ENCODE measurements at places on chromosomes 3 and 15.

DNA sequence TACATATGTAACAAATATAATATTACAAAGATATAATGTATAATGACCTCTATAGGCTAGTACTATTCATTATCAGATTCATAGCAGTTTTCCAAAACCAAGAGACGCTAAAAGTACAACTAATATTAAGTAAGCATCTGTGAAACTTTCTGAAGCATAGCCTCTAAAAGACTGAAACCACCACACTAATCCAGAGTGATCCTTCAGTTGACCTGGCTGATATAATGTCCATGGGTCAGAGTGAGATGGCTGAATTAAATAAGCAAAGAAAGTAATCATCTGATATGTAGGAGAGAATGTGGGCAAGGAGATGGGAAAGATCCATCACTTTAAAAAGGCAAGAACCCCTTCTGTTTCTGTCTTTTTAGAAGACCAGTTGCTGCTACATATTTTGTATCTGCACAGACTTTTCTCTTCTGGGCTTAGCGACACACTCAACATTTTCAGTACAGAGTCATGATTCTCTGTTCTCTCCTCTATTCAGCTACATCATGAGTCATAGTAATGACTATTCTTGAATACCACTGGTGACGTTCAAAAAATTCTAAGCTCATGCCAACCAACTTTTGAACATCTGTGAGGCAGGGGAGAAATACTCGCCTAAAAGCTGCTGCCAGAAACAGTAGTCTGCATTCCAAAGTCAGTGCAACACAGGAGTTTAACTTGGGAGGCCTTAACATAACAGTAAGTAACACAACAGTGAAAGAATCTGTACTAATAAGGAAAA is 149.6 kb downstream of the MAGI1 start:
- DNase-seq: no peak

DNA sequence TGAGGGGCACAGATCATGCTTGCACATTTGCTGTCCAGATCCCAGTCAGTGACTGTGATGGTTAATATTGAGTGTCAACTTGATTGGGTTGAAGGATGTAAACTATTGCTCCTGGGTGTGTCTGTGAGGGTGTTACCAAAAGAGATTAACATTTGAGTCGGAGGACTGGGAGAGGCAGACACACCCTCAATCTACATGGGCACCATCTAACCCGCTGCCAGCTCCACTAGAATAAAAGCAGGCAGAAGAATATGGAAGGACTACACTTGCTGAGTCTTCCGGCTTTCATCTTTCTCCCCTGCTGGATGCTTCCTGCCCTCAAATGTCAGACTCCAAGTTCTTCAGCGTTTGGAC is 5.1 kb downstream of the GP9 start:
- DNase-seq: no peak

GRCh38 chr3:122415104-122415744 is 638 bp downstream of the WDR5B start:
- DNase-seq: no peak

DNA sequence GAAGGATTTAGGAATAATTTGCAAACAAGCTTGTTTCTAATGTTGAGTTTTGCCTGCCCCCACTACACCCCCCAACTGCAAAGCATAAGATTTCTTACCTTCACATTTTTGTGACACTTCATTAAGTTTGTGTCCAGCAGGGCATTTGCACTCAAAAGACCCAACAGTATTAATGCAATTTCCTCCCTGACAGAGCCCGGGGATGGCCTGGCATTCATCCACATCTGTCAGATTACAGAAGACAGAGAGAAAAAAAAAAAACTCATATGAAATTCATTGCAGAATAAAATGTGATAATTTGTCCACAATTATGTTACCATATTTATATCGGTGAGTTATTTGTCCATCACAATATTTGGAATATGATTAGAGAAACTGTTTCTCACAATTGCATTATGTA is 111.5 kb downstream of the FBN1 start:
- no peak for DNase-seq

DNA sequence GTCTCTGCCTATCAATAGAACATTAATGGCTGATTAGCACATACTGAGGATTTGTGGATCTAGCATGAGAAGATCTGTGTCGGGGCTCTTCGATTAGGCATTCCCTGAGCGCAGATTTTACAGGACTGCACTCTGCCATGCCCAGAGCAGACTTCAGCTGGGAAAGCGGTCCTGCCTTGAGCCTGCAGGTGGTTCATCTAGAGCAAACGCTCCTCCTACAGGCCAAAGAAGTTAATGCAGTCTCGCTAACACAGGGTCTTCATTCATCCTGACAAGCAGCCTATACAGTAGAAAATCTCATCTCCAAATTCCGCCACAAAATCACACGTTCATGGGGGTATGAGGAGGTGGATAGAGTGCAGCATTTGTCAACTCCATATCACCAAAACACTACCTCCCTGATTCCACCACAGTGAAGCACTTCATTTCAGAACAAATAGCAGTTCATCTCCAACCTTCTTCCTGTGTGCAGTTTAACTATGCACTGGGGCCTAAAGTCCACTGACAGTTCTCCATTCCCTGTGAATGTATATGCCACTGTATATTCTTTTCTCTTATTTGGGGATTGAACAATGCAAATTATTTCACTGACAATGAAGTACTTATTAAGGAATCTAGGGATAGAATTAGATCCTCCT is 405.8 kb downstream of the IGSF11 start:
- DNase-seq: no peak

DNA sequence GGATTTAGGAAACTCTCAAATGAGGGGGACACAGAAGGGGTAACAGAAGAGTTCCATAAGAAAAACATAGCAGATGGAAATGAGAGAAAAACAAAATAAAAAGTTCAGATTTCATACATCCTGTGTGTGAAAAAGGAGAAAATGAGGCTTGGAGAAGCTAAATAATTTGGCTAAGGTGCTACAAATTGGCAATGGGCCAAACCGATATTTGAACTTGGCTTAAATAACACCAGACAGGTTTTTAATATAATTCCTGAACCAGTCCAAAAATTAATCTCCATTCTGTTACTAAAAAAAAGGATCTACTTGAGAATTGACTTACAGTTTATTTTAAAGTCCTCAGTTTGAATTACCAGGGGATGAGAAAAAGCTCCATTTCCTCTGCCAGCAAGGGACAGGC is 342.9 kb upstream of the DPH6 start:
- no peak for DNase-seq

- DNase-seq: no peak
Observed at GRCh38 chr3:32373844-32374243, 17.8 kb upstream of the CMTM7 start.

DNA sequence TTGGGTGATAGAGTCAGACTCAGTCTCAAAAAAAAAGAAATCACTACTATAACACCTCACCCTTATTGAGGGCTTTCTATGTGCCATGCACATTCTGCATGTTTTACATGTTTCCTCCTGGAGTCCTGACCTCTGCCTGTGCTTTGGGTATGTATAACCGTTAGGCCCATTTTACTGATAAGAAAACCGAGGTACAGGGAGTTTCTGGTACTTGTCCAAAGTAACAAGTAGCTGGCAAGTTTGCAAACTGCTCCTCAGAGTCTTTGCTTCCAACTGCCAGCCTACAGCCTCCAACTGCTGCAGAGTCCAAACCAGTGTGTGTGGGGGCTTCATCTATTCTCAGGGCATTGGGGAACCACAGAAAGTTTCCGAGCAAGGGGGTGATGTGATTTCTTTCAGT is 3.7 kb upstream of the GNAI2 start:
- no peak for DNase-seq

DNA sequence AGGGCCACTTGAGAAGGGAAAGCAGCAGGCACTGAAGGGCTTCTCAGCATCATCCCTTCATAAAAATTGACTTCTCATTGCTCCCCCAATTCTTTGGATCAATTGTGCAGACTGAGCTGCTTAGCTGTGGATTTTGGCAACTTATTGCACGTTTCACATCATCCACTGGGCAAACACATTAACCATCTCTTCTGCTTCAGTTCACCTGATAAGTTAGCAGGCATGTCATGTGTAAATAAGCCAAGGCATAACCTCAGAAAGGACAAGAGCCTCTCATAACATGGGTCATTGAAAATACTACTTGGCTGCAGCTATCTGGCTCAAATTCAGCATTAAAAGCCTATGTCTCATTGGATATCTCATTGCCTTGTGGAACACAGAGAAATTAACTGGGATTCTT is 366.5 kb downstream of the LRRC3B start:
- DNase-seq: no peak

DNA sequence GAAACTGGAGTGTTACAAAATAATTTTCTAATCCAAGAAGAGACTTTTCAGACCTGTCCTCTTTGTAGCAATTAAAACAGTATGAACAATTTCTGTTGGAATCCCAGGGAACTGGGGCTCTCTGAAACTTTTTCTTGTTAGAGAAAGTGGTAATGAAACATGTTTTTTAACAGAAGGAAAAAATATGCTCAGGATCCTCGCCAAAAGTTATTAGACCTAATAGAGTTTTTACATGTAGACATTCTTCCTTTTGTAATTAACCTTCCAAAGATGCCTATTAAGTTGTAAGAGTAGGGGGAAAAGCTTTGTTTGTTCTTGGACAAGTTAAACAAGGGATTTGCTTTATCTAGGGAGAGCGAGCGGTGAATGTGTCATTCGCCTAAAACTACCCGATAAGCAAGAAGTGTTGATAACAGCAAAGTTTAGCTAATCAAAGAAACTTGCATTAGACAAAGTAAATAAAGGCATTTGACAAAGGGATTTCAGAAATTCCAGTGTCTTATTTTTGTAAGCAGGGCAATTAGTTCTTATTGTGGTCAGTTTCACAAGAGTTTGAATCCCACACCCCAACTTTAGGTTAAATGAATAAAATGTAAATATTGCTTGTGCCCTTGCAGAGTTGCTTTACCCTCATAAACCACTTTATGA is 2.3 kb downstream of the RARB start:
- DNase-seq: no peak

- no peak for DNase-seq
Observed at GRCh38 chr3:185595526-185595925, 9.4 kb downstream of the SENP2 start.

DNA sequence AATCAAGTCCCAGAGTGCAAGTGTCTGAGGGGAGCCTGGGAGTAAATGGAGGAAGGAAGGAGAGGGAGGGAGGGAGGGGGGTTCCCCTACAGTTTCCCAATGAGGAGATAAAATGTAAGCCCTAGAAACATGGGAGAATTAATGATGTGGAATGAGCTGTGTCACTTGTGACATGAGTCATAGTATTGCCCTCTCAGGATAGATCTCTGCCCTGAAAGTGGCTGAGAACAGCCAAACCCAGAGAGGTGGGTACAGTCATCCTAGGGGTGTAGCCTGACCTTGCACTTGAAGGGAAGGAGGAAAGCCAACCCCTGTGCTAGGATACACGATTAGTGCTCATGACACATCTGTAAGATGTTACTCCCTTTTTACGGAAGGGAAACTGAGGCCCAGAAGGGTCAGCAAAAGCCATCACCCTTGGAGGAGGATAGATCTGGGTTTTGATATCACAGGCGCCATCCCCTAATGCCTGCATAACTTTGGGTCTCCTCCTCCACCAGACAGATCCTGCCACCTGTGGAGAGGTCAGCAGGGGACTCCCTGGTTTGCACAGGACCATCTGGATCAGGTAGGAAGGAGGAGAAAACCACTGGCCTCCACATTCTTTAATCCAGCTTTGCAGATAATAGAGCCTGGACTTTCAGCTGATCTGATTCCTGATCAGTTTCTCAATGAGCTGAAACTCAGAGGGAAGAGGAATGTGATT is 23.1 kb upstream of the USP3 start:
- no peak for DNase-seq

GRCh38 chr3:85706130-85706529 is 747.3 kb downstream of the CADM2 start:
- no peak for DNase-seq

- no peak for DNase-seq
Observed at GRCh38 chr3:188801393-188801792, 370.4 kb upstream of the TPRG1 start.

GRCh38 chr15:89208256-89208655 is 13.1 kb downstream of the RLBP1 start:
- DNase-seq: no peak

DNA sequence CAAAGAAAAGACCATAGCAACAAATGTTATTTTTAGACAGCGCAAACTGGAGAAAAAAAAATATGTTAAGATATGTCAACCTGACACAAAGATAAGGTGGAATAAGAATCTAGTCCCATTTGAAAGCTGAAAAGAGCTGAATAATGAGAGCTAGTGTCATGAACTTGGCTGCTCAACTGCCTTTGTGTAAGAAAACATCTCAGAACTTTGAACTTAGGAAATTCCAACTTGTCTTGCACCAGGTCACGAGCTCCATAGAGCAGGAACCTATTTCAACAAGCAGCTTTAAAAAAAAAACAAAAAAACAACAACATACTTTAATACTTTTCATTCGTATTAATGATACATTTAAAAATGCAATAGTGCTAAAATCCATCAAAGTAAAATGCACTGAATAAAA is 79.5 kb downstream of the ZNF280D start:
- DNase-seq: no peak

- no peak for DNase-seq
Observed at GRCh38 chr3:72343078-72343477, 505.2 kb downstream of the SHQ1 start.

DNA sequence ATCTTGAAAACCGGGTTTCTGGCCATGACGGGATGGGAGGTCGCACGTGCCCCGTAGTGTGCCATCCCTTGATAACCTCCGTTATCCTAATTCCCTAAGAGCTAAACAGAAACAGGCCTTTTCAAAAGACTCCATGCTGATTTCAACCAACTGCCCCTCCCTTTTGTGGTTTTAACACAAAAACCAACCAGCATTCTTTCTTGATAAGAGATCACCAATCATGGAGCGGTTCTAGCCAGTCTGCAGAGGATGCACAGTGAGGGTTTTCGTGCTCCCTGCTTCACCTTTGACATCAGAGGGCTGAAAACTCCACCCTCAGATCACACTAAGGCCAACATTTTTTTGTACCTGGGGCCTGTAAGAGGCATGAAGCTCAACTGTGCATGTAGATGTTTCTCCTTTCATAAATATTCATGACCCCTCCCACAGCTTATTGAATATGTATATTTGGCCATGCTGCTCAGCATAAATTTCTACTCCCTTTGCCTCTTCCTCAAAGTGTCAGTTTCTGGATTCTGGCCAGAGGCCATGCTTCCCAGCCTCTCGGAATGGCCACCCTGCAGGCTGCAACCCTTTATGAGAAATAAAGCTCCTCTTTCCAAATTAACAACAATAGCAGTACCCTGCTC is 41.3 kb downstream of the FAM3D start:
- no peak for DNase-seq

DNA sequence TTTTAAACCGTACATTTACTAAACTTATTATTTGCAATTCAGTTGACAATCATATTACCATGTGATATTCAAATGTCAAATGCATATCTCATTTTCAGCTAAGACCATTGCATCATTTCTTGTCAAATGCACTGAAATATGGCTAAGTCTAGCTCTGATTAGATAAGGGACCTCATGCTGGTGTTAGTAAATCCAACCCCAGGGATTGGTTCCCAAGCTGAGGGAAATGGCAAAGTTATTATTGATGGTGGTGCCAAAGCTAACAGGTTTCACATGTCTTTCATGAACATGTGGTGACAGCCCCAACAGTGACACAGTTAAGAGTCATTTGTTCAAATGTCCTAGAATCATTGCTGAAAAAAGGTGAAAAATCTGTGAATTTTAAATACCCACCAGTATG is 641.1 kb downstream of the MECOM start:
- no peak for DNase-seq

- DNase-seq: no peak
Observed at GRCh38 chr3:19149368-19149767, 1.1 kb downstream of the KCNH8 start.

- no peak for DNase-seq
Observed at GRCh38 chr15:41856716-41857115, 18.1 kb downstream of the PLA2G4B start.

GRCh38 chr3:143567823-143568222 is 280.4 kb downstream of the SLC9A9 start:
- no peak for DNase-seq
